ENCODE measurements at places on chromosomes 5 and 9. TPM values are rescaled to one million over a fixed set of nuclear protein-coding genes. Genes with fewer than 3 reads are reported as not detected.

KYAT1 gene
- 12.5 TPM for total RNA-seq

ENTR1 gene
- 28.4 TPM for total RNA-seq

ZDHHC11 gene
- 2.7 TPM for total RNA-seq

ORM2 gene
- total RNA-seq = not detected

DNM1 gene
- total RNA-seq = 5.6 TPM

LCN1 gene
- total RNA-seq = not detected

DBH gene
- total RNA-seq = 0.11 TPM

PPIC gene
- total RNA-seq = 28.3 TPM

LOX gene
- total RNA-seq = 39.5 TPM

AMBP gene
- total RNA-seq = 4.2 TPM

C7 gene
- total RNA-seq = 257 TPM

SLC25A2 gene
- total RNA-seq = not detected

SIGMAR1 gene
- total RNA-seq = 89.7 TPM

LIFR gene
- 259 TPM for total RNA-seq

FGF18 gene
- 0.67 TPM for total RNA-seq

SPAG8 gene
- total RNA-seq = 7.1 TPM

SLCO4C1 gene
- total RNA-seq = 0.45 TPM

NIPAL4 gene
- total RNA-seq = not detected

SLC6A7 gene
- not detected for total RNA-seq

KIF12 gene
- 41.9 TPM for total RNA-seq

CCDC69 gene
- 20.8 TPM for total RNA-seq

SIT1 gene
- 3.8 TPM for total RNA-seq

OR1L4 gene
- total RNA-seq = not detected

SPATA9 gene
- total RNA-seq = not detected

HMGCR gene
- total RNA-seq = 51.4 TPM

FBXL7 gene
- 7.6 TPM for total RNA-seq

WWC1 gene
- total RNA-seq = 80.1 TPM

RNF208 gene
- total RNA-seq = 3.3 TPM

LTC4S gene
- total RNA-seq = 9.6 TPM

NRG2 gene
- 1.1 TPM for total RNA-seq

CSF1R gene
- total RNA-seq = 11.1 TPM

PCDHGA3 gene
- total RNA-seq = 4.4 TPM

TAS2R1 gene
- not detected for total RNA-seq

SMIM33 gene
- total RNA-seq = not detected

ADGRV1 gene
- total RNA-seq = 129 TPM

STK32A gene
- 5.8 TPM for total RNA-seq

CDO1 gene
- total RNA-seq = 4.0 TPM
